Activated CD8-positive, alpha-beta T cell treated with anti-CD3 and anti-CD28 coated beads for 36 hours (primary cell): ENCODE measurements at places on chromosomes 11 and 22. TPM values are rescaled to one million over a fixed set of nuclear protein-coding genes. Genes with fewer than 3 reads are reported as not detected.

NRIP3 gene
- total RNA-seq = 1.1 TPM

RIBC2 gene
- 9.5 TPM for total RNA-seq

POTEH gene
- not detected for total RNA-seq

CD248 gene
- total RNA-seq = 16.3 TPM

DNAJB7 gene
- total RNA-seq = not detected

WBP2NL gene
- total RNA-seq = not detected

DNA sequence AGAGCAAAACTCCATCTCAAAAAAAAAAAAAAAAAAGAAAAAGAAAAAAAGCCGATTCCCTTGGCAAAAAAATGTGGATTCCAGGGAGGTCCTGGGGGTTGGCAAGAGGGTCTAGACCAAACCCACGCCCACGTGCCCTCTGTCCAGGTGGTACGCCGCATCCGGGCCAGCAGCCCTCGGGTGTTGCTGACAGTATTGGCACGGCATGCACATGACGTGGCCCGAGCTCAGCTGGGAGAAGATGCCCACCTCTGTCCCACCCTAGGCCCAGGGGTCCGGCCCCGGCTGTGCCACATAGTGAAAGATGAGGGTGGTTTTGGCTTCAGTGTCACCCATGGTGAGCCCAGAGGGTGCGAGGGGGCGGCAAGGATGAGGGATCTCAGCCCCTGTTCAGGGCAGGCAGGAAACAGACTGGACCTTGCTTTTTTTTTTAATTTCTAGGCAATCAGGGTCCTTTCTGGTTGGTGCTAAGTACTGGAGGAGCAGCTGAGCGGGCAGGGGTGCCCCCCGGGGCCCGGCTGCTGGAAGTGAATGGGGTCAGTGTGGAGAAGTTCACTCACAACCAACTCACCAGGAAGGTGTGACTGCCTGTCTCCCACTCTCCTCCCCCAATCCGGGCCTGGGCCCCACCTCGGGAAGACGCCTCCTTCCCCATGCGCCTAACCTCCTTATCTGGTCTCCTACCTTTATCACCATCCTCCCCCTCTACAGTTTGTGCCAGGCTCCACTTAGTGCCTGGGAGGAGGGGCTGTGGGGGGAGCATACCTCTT is 2.0 kb downstream of the NHERF4 start:
- DNase-seq = no peak
- no peak overlapping the region for H3K4me3 ChIP-seq
- H3K36me3 ChIP-seq = peaks cover 3% of the 10 kb centered on the region
- H3K27ac ChIP-seq = no peak overlapping the region
- H3K4me1 ChIP-seq = no peaks in the 10 kb centered on the region

DNA sequence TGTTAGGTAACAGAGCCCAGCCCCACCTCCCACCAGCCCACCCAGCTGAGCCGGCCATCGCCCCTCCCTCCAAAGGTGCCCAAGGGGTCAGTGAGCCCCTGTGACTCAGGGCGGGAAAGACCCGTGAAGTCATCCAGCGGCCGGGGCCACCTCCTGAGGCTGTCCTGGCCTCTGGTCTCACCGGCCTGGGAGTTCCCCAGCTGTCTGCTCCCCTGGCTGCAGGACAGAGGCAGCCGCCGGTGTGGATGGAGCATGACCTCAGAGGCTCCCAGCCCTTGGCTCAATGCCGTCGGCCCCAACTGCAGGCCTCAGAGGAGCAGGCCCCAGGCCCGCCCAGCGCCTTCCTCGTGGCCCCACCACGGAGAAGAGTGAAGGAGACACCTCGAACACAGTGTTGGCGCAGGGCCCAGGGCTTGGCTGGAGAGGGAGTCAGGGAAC is 28.7 kb downstream of the RPL3 start:
- no peaks in the 10 kb centered on the region for H3K27me3 ChIP-seq
- no peak overlapping the region for H3K4me3 ChIP-seq
- no peaks in the 10 kb centered on the region for H3K36me3 ChIP-seq
- H3K4me1 ChIP-seq = no peaks in the 10 kb centered on the region

- H3K4me3 ChIP-seq = no peak overlapping the region
- no peaks in the 10 kb centered on the region for H3K36me3 ChIP-seq
- no peak overlapping the region for H3K27ac ChIP-seq
These were observed 227.6 kb upstream of the CARD18 start for GRCh38 chr11:105367129-105367528.

- no peaks in the 10 kb centered on the region for H3K27me3 ChIP-seq
- peak overlapping the region; percentile 40 for H3K27ac ChIP-seq
- H3K4me3 ChIP-seq = no peak overlapping the region
These were observed 41.4 kb downstream of the TTC17 start for GRCh38 chr11:43399983-43400630.

DNA sequence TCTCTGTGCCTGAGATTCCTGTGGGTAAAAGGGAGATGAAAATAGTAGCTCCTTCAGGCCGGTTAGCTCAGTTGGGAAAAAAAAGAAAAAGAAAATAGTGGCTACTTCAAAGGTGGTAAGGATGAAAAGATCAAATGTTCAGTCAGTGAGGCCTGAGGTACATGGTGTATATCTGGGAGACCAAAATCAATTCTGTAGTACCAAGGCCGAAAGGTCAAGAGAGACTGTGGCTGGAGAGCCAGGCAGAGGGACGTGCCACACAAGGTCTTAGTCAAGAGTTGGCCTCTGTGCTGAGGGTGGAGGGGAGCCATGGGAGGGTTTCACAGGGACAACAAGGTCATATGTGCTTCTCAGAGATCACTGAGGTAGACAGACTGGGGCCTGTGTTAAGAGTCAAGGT is 4.8 kb upstream of the GDPD5 start:
- H3K36me3 ChIP-seq = no peaks in the 10 kb centered on the region
- H3K4me3 ChIP-seq = no peak overlapping the region
- no peaks in the 10 kb centered on the region for H3K27me3 ChIP-seq
- H3K4me1 ChIP-seq = peaks cover 19% of the 10 kb centered on the region
- DNase-seq = no peak

- no peak overlapping the region for H3K4me3 ChIP-seq
- H3K36me3 ChIP-seq = no peaks in the 10 kb centered on the region
- no peak overlapping the region for H3K27ac ChIP-seq
- H3K4me1 ChIP-seq = no peaks in the 10 kb centered on the region
These were observed 400.3 kb downstream of the MIAT start for GRCh38 chr22:27057717-27058116.

DNA sequence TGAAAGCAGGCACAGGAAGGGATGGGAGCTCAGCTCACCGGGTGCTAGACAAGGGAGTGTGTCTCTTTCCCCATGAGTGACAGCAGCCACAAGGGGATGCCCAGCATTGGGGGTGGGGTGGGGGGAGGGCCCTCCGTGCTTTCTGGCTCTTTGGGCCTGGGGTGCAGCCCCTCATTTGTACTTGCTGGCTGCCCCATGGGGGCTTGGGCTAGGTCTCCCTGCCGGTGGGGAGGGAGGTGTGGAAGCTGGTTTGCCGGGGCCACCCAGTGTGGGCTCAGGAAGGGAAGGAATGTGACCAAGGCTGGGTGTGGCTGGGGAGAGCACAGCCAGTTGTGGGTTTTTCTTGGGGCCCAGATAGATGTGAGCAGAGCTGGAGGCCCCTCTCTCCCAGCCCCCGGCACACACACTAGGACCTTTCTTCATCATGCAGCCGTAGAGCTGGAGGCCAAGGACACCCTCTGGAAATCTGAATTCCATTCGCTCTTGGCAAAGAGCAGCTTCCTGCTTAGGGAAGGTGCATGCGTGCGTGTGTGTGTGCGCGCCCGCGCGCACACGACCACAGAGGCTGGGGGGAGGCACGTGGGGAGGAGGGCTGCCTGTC is 25.8 kb downstream of the KCNQ1OT1 start:
- no peaks in the 10 kb centered on the region for H3K36me3 ChIP-seq
- H3K27ac ChIP-seq = no peak overlapping the region
- H3K4me3 ChIP-seq = no peak overlapping the region
- H3K4me1 ChIP-seq = no peaks in the 10 kb centered on the region

DNA sequence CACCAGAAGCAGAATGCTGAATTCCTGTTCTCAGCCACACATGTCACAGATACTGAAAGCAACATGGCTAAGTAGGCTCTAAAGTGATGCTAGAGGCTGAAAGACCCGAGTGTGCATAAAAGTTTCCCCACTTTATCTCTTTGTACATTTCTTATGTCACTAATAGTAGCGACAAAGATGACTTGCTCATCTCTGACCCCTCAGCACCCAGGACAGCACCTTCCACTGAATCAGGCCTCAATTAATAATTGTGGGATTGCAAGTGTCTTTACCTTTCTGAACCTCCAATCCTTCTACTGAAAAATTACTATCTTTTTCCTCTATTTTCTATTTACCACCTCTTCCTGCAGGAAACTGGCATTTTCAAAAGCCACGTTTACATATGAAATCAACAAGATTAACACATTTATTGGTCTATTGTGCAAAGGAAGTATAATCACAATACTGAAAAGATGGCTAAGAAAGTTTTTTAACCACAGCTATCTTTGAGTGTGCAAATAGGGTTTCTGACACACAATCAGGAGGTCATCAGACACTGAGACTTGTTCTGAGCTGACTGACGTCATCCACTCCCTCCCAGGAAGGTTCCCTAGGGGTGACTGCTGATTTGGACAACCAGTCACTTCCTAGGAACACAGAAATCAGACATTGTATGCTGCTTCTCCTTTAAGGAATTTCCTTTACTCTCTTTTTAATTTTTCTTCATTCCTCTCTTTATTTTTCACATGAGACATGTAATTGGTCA is 213.9 kb upstream of the ISX start:
- no peak overlapping the region for H3K27ac ChIP-seq
- H3K36me3 ChIP-seq = no peaks in the 10 kb centered on the region
- H3K4me3 ChIP-seq = no peak overlapping the region
- DNase-seq = no peak
- H3K4me1 ChIP-seq = peaks cover 11% of the 10 kb centered on the region

DNA sequence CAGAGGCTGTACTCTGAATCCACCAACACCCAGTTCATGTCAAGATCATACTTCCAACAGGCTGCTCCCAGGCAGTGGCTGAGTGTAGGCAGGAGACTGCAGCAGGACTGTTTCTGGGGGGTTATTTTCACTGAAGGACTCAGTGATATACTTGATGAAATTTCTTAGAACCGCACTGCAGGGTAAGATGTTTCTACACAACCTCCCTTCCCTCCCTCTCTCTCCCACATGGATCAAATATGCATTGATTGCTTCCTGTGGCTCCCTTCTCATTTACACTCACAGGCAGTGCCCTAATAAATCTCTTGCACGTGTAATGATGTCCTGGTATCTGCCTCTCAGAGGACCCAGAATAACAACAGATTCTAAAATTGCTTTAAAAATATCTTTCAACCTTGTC is 251.3 kb upstream of the CCDC179 start:
- no peak overlapping the region for H3K27ac ChIP-seq
- H3K4me3 ChIP-seq = no peak overlapping the region
- H3K4me1 ChIP-seq = no peaks in the 10 kb centered on the region
- no peaks in the 10 kb centered on the region for H3K36me3 ChIP-seq
- H3K27me3 ChIP-seq = no peaks in the 10 kb centered on the region

DNA sequence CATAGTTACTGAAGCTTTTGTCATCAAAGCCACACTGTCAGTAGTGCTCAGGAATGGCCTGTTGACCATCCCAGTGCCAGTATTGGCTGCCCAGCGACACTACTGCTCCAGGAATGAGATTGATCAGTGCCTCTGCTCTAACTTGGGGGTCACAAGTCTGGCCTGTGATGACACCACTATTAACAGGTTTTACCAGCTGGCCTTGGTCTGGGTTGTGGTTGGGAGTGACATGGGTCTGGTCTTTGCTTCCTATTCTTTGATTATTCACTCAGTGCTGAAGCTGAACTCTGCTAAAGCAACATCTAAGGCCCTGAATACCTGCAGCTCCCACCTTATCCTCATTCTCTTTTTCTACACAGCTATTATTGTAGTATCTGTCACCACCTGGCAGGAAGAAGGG is 21.5 kb downstream of the OR56B4 start:
- H3K36me3 ChIP-seq = no peaks in the 10 kb centered on the region
- H3K4me1 ChIP-seq = no peaks in the 10 kb centered on the region
- H3K27me3 ChIP-seq = peaks cover 1% of the 10 kb centered on the region
- no peak overlapping the region for H3K4me3 ChIP-seq

GRCh38 chr22:33983558-33983957 is 63.3 kb upstream of the LARGE1 start:
- H3K4me3 ChIP-seq = no peak overlapping the region
- no peaks in the 10 kb centered on the region for H3K36me3 ChIP-seq
- no peak for DNase-seq
- no peak overlapping the region for H3K27ac ChIP-seq
- H3K27me3 ChIP-seq = no peaks in the 10 kb centered on the region

- DNase-seq = peak; percentile 78
- H3K36me3 ChIP-seq = peaks cover 3% of the 10 kb centered on the region
- peaks cover 50% of the 10 kb centered on the region for H3K4me1 ChIP-seq
- H3K4me3 ChIP-seq = peak overlapping the region; percentile 64
- H3K27ac ChIP-seq = peak overlapping the region; percentile 98
These were observed 9.4 kb downstream of the PLAAT2 start for GRCh38 chr11:63553759-63554158.

DNA sequence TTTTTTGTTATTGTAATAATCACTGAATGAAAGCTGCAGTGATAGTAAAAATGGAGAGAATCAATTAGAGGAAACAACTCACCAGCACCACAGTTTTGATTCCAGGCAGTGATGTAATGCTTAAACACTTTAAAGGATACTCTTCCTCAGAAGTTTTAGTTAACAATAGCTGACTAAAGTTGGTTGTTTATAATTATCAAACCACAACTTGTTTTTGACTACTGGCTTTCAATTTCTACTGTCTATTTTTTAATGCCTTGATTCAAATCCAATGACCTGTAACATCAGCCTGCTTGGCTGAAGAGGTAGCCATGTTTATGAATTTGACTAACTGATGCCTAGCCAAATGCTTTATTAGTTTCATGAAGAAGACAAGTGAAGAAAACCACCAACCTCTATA is 18.2 kb upstream of the CASP12 start:
- no peak for DNase-seq
- no peaks in the 10 kb centered on the region for H3K27me3 ChIP-seq
- H3K27ac ChIP-seq = peak overlapping the region; percentile 83
- H3K4me1 ChIP-seq = peaks cover 49% of the 10 kb centered on the region

- H3K36me3 ChIP-seq = no peaks in the 10 kb centered on the region
- no peak for DNase-seq
- H3K27ac ChIP-seq = no peak overlapping the region
- H3K27me3 ChIP-seq = no peaks in the 10 kb centered on the region
- no peak overlapping the region for H3K4me3 ChIP-seq
These were observed 3.4 kb downstream of the MMP3 start for GRCh38 chr11:102840018-102840417.
